ENCODE measurements at places on chromosomes 7 and 10. TPM values are rescaled to one million over a fixed set of nuclear protein-coding genes. Genes with fewer than 3 reads are reported as not detected.

The IDI2 gene
- not detected for total RNA-seq

- no peaks in the 10 kb centered on the region for H3K27me3 ChIP-seq
- no peak overlapping the region for H3K27ac ChIP-seq
- no peaks in the 10 kb centered on the region for H3K36me3 ChIP-seq
- no peaks in the 10 kb centered on the region for H3K4me1 ChIP-seq
- DNase-seq: no peak
Measured at GRCh38 chr10:30216821-30217220, 132.3 kb downstream of the MTPAP start.

The CUZD1 gene
- total RNA-seq: 0.77 TPM

- no peaks in the 10 kb centered on the region for H3K4me1 ChIP-seq
- H3K27ac ChIP-seq: no peak overlapping the region
- no peak for DNase-seq
Measured at GRCh38 chr7:136324073-136324704, 347.0 kb upstream of the MTPN start.

The RHOBTB1 gene
- total RNA-seq: 4.9 TPM

The PARG gene
- total RNA-seq: 29.6 TPM

The CARD11 gene
- total RNA-seq: 1.8 TPM

DNA sequence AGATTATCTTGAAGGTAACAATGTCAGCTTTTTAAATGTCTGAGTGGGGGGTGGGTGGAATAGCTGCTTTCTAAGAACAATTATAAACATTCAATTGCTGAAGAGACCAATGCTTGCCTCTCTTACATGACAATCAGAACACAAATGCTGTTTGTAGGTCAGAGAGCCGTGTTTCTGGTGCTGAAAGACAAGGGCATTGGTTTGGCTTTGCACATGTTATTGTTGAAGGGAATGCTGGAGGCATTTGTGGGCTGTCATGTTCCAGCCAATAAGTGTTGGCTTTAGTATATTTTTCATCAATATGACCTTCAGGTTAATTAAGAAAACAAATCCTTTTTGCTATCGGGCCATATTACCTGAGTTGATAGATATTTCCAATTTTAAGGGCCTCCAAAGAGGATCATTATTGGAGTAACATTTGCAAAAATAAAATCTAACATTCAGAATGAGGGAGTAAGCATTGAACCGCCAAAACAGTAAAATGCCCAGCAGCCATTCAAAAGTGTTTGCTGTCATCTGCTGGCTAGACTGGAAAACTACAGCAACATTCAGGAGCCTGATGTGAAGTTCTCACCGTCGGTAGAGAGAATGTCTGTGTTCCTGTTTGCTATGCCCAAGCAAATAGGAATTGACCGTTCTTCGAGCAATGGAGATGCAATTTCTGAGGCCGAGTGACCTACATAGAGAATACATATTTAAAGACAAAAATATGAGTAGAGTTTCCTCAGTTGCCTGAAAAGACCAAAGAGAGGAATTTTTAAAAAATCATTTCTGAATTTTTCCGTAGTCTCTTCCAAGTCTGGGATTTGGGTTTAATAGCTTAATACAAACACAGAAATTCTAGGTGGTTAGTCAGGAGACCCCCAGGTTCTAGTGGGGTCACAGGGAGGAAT, 118.9 kb downstream of the APBB1IP start:
- H3K27ac ChIP-seq: no peak overlapping the region
- no peak for DNase-seq
- H3K27me3 ChIP-seq: no peaks in the 10 kb centered on the region
- H3K4me1 ChIP-seq: no peaks in the 10 kb centered on the region
- H3K36me3 ChIP-seq: no peaks in the 10 kb centered on the region

DNA sequence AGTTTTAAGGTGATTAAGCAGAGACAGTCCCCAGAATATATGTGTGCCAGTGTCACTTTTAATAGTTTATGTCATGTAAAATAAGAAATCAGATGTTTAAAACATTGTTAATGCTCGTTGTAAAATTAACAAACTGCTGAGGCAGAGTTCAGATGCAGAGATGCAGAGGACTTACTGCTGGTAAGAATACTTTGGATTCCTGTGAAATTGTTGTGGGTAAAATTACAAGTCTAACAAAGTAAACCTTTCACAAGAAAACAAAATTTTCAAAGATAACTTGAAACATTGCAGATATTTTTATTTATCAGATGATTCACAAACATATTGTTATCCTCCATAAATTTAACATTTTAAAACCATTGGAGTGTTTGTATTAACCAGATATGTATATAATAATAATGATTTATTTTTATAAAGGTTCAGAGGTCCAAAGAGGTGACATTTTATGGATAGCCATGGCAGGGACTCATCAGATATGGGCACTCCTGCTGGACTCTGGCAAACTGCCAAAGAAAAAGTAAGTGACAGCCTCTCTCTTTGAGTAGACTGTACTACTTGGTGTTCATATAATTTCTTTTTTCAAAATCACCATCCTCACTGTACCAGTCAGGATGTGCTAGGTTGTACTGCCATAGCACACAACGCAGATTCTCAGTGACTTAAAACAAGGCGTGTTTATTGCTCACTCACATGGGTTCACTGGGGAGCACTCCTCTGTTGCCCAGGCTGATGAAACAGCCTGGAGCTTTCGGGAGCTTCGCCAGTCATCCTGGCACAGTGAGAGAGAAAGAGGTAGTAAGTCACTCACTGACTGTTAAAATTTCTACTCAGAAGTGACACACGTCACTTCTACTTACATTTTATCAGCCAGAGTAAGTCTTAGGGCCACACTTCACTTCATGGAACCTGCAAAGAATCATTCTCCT, 43.5 kb downstream of the NHLRC2 start:
- no peaks in the 10 kb centered on the region for H3K27me3 ChIP-seq
- no peaks in the 10 kb centered on the region for H3K36me3 ChIP-seq
- no peak overlapping the region for H3K27ac ChIP-seq
- no peaks in the 10 kb centered on the region for H3K4me1 ChIP-seq
- no peak overlapping the region for H3K4me3 ChIP-seq

GRCh38 chr10:131358741-131359442, 47.4 kb upstream of the TCERG1L start:
- no peaks in the 10 kb centered on the region for H3K4me1 ChIP-seq
- no peaks in the 10 kb centered on the region for H3K36me3 ChIP-seq
- no peak overlapping the region for H3K27ac ChIP-seq
- DNase-seq: no peak

DNA sequence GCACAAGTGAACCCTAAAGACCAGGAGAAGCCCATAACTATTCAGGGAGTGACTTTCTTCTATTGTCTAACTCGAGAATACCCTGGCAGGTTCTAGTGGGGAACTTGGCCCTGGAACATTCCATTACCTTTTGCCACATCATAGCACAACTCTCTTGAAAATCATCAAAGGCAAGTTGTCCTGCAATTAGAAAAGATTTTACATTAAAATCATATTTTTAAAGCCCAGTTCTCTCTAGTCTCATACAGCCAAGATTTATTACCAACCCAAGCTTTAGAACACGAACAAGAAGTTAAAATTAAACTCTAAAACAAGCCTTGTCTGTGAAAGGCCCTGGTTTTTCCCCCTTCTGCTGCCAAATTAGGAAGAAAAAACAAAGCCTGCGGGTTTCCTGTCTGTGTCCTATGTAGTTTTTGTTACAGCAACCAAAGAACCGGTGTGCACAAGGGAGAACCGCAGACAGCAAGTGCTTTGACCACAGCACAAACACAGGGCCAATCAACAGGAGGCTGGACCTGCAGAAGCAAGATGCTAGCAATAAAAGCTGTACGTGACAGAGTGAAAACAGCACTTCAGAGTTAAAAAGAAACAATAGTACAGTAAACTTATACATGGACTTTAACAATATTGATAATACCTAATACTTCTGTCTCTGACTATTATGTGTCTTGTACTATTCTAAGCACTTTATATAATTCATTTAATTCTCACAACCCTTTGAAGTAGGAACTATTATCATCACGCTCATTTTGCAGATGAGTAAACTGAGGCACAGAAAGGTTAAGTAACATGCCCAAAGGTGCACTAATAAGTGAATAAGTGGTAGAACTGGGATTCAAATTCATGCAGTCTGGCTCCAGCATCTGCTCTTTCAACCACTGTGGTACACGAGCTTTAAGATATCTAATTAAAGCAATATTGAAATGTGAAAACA, 65.8 kb downstream of the STK17A start:
- no peaks in the 10 kb centered on the region for H3K27me3 ChIP-seq
- H3K27ac ChIP-seq: peak overlapping the region; percentile 85
- H3K4me1 ChIP-seq: peaks cover 5% of the 10 kb centered on the region
- H3K4me3 ChIP-seq: no peak overlapping the region

The SPAM1 gene
- total RNA-seq: not detected

The PODXL gene
- total RNA-seq: 14.6 TPM

DNA sequence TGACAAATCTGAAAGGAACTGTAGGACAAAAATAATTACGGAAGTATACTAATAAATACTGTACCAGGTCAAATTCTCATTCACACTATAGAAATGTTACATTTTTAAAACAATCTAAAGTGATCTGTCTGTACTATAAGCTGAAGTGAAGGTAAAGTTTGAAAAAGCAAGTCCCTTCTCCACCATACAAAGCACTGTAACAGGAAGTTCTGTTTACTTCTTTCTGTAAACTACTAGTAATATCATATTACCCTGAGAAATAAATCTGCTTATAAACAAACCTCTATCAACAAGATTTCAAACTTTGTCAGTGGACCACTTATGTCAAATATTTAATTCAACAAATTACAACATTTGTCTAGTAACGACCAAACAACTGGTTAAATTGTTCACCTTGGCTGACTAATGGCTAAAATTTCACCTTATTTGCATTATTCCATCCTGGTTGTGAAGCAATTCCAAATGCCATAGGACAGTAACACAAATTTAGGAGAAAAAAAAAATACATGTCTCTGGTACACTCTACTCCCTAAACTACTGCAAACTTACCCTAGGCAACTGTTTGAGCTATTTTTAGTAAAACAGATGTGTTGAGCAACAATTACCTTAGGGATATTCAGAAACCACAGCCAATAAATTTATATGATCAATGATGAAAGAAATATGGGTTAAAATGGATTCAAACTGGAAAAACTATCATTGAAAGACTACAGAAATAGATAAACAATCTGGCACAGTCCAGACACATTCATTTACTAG, 126.0 kb downstream of the NRBF2 start:
- H3K4me3 ChIP-seq: no peak overlapping the region
- H3K36me3 ChIP-seq: no peaks in the 10 kb centered on the region
- H3K4me1 ChIP-seq: peaks cover 23% of the 10 kb centered on the region

DNA sequence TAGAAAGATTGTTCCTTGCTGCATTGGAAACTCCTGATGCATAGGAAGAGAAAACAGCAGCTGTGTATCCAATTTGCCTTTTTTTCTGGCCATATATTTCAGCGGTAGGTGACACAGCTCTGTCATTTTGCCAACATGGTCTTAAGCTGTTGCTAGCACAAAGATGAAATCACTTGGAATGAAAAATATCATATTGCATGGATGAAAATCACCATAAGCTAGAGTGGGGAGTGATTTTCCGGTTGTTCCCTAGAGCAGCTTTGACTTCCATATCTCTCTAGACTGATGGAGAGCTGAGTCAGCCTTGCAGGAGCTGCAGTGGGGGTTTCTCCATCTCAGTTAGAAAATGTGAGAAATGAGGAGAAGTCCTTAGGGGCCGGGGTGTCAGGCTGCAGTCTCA, 38.3 kb upstream of the BTBD16 start:
- H3K4me1 ChIP-seq: no peaks in the 10 kb centered on the region
- H3K4me3 ChIP-seq: no peak overlapping the region
- no peak overlapping the region for H3K27ac ChIP-seq
- no peaks in the 10 kb centered on the region for H3K27me3 ChIP-seq
- H3K36me3 ChIP-seq: no peaks in the 10 kb centered on the region

GRCh38 chr7:67857698-67858097, 861.1 kb downstream of the TYW1 start:
- H3K27me3 ChIP-seq: no peaks in the 10 kb centered on the region
- no peaks in the 10 kb centered on the region for H3K36me3 ChIP-seq
- no peak overlapping the region for H3K4me3 ChIP-seq
- H3K4me1 ChIP-seq: no peaks in the 10 kb centered on the region
- DNase-seq: no peak

DNA sequence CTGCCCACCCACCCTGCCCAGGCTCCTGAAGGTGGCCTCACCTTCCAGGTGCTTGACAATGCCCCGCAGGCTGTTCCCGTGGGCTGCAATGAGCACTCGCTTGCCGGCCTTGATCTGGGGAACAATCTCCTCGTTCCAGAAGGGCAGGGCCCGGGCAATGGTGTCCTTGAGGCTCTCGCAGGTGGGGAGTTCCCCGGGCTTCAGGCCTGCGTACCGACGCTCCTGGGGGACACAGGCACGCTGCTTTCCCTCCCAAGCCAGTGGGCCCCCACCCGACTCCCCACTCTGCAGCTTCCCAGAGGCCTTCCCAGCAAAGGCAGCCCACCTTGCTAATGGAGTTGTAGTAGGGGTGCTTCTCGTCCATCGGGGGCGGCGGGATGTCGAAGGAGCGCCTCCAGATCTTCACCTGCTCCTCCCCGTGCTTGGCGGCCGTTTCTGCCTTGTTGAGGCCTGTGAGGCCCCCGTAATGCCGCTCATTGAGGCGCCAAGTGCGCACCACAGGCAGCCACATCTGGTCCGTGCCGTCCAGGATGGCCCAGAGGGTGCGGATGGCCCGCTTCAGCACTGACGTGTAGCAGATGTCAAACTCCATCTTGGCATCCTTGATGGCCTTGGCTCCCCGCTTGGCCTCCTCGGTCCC, 456 bp downstream of the PGAM2 start:
- no peak overlapping the region for H3K27ac ChIP-seq
- DNase-seq: no peak
- peaks cover under 1% of the 10 kb centered on the region for H3K36me3 ChIP-seq

- no peaks in the 10 kb centered on the region for H3K27me3 ChIP-seq
- no peak for DNase-seq
- H3K36me3 ChIP-seq: no peaks in the 10 kb centered on the region
- no peak overlapping the region for H3K27ac ChIP-seq
- H3K4me3 ChIP-seq: no peak overlapping the region
Measured at GRCh38 chr10:78359640-78360091, 326.0 kb downstream of the RPS24 start.

DNA sequence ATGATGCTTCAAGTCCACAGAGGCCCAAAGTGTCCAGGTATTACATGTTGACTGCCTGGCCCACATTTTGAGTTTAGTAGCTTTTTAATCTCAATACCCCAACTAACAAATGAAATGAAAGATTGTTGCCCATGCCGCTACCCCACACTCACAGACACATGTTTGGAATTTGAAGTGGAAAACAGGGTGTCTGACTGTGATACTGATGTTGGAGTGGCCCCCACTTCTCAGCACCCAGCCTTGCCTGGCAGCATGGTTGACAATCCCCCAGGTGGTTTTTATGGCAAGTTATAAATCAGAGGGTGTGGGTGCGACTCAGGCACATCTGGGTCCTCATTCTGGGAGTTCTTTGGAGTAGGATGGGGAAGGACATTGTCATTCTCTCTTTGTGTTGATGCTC, 314.7 kb upstream of the ZNF32 start:
- no peaks in the 10 kb centered on the region for H3K36me3 ChIP-seq
- H3K4me1 ChIP-seq: no peaks in the 10 kb centered on the region
- peak; percentile 12 for DNase-seq
- no peak overlapping the region for H3K4me3 ChIP-seq

The KIAA1549 gene
- total RNA-seq: 3.5 TPM

All from colonic mucosa (tissue), 4 donors.